Activated T-cell treated with anti-CD3 and anti-CD28 coated beads for 1 hour (primary cell): ENCODE measurements at places on chromosomes 1 and 21.

- DNase-seq, result no peak
Measured at GRCh38 chr1:215970406-215970805, 403.3 kb downstream of the KCTD3 start.

GRCh38 chr1:104797982-104798381, 1048.3 kb downstream of the AMY1C start:
- DNase-seq, result no peak

GRCh38 chr1:17892225-17892624, 137.1 kb downstream of the ACTL8 start:
- DNase-seq, result no peak

DNA sequence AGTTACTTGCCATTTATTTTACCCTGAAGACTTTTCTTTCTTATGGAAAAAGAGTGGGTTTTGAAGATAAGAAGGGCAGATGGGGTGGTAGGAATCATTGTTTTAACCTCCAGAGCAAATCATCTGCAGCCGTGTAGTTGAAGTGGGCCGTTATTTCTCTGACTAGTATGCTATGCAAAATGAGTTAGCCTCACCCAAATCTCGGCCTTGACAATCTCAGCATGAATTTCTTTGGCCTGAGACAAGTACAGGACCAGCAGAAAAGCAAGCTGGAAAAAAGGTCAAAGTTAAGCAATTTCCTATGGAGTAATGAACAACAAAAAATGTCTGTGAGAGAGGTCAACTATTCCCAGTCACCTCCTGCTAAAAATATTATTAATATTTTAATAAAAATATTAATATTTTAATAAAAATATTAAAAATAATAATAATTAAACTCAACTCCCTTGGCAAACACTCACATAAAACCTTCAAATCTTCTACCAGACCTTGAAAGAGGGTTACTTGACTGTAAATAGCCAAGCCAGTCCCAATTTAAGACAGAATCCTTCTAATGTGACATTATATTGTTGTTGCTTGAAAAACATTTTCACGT, 6.8 kb upstream of the TEKT2 start:
- DNase-seq, result no peak

DNA sequence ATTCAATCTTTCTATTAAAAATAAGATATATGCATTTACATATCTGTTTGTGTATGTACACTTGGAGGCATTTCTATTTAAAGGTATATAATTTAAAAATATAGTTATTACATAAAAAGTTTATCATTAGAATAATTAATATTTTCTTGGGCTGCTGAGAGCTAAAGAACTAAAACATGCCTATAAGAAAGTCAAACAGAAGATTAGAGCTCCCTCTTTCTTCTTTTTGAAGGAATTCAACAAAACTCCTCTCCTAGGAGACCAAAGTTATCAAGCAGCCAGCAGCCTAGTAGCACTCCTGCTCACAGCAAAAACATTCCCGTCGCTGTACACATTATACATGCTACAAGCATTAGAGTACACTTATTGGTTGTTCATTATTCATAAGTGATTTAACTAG, 216.4 kb downstream of the VAV3 start:
- no peak for DNase-seq

GRCh38 chr1:31761883-31762282, 2.3 kb downstream of the ADGRB2 start:
- DNase-seq, result no peak

GRCh38 chr1:5551274-5551975, 440.8 kb downstream of the NPHP4 start:
- DNase-seq, result no peak

DNA sequence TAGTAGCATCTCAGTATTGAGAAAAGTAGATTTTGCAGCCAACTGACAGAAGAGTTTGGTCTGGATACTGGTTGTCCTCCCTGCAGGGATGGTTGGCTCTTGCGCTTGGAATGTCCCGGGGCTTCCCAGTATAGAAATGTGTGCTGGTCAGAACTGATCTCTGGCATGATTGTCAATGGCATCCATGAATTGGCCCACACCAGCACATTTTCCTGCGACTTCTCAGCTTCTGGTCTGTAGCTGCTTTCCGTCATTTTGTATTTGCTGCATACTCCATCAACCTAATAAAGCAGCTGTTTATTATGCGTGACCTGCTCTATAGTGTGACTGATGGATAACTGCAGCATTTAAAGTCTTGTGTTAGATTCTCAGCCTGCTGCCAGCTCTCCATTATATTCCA, 203.7 kb downstream of the S1PR1 start:
- DNase-seq, result no peak

DNA sequence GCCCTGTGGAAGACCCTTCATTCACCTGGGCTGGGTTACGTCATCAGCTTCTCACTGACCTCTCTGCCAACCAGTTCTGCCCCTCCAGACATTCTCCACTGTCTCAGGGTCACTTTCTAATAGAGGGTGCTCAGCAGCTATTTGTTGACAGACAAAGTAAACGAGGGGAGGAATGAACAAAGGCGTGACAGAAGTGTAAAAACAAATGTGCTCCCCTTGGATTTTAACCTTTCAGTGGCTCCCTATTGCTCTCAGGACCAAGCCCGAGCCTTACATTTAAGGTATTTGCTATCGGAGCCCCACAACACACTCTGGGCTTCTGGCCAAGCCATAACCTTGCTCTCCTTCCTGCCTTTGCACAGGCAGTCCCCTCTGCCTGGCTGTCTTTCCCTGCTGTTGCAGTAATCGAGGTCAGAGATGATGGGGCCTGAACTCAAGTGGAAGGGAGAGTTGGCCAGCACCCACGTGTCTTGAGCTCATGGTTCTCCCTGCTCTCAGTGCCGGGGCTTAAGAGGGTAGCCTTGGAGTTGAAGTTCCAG, 9.3 kb upstream of the MARCKSL1 start:
- no peak for DNase-seq
